ENCODE measurements at places on chromosomes 6 and 20. TPM values are rescaled to one million over a fixed set of nuclear protein-coding genes. Genes with fewer than 3 reads are reported as not detected.

COL21A1 gene
- not detected for total RNA-seq

MMS22L gene
- 12.2 TPM for total RNA-seq

GNRH2 gene
- 1.8 TPM for total RNA-seq

DNA sequence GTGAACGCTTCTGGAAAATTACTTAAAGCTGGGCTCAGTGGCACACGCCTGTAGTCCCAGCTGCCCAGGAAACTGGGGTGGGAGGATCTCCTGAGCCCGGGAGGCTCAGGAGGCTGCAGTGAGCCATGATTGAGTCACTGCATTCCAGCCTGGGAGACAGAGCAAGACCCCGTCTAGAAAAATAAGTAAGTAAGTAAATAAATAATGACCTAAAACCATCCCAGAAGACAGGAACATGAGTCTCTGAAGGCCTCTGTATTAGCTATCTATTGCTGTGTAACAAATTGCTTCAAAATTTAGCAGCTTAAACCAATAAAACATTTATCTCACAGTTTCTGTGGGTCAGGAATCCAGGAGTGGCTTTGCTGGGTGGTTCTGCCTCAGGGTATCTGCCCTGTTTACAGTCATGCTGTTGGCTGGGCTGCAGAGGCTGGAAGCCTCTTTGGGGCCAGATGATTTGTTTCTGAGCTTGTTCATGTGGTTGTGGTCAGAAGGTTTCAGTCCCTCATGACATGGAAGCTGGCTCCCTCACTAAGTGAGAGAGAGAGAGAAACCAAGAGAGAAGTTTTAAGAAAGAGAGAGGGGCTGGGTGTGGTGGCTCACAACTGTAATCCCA lies 48.4 kb upstream of the NCOA3 start:
- no peak for DNase-seq

- no peak for DNase-seq
Measured at GRCh38 chr6:165729307-165729936, 66.4 kb upstream of the PDE10A start.

DNA sequence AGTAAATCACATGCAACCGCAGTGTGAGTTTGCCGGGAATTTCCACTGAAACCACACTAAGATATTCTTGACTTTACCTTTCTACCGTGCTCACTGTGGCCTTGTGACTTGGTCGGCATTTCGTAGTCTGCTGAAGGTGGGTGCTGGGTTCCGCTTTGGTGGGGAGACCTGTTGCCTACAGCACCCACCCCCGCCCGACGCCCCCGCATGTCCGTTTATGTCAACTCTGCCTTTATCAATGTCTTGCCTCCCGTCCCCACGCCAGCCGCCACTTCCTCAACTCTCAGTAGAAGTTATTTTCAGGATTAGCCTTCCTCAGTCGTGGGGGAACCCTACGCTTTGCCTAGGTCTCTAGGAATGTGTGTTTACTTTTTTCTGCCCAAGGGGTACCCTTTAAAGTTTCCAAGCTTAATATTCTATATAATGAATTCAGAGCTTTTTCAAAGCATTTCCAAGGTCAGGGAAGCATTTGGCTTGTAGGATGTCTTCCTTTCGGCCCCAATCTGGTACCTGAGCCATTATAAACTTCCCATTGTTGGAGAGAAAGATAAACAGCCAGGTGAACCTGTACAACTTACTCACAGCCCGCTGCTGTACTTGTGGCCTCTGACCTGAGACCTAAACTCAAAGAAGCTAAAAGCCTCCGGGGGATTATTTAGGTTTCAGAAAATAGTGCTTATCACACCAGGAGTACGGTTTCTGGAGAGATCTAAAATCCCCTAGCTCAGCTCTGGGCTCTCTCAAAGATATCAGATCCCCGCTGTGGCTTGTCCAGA lies 54.2 kb downstream of the TBC1D7 start:
- peak; percentile 53 for DNase-seq

DNA sequence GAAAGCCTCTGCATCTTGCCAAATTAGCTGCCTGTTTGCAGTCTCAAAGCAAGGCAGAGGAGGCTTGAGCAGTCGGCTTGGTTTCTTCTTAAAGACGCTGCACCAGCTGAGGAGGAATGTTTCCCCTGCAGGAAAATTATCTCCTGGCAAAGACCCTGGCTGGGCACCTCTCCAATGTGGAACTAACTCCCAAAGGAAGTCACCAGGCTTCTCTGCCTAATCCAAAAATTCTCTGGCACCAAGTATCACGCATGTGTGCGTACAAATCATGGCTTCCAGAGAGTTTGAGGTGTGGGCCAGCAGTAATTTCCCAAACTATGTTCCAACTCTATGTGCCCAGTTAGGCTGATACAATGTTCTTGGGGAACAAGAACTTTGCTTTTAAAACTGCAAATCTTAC lies 176.2 kb downstream of the KIF16B start:
- DNase-seq = no peak

- DNase-seq = no peak
Measured at GRCh38 chr20:31595654-31596411, 9.3 kb upstream of the ID1 start.

GRCh38 chr6:15077006-15077405 lies 168.9 kb upstream of the JARID2 start:
- no peak for DNase-seq

DNA sequence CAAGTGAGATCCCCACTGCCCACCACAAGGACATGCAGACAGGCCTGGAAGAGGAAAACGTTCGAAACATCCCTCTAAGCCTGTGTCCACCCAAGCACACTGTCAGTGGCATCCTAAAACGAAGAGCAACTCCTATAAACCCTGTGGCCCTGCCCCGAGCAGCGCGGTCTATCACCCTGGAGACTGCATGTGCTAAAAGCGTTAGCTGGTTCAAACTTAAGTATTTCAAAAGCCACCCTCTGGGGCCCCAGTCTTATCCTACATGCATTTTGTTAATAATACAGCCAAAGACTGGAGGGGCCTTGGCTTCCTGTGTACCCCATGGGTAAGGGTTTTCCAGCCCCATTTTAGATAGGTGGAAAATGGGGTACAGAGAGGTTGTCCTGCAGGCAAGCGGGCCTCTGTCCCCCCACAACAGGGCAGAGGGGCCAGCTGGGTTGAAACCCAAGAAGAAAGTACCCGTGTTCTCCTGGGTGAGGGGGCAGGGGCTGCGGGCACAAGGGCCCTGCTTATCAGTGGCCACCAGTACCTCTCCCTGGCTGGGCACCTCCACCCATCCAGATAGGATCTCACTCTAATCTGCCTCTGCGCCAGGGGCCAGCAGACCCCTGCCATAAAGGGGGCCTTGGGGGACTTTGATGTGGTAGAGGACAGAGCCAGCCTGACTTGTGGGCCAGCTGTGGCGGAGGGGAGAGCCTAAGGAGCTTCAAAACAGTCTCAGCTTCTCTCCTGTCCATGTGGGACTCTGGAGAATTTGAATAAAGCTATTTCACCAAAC lies 28.3 kb downstream of the PREX1 start:
- DNase-seq = no peak

GRCh38 chr6:106458021-106458986 lies 97.8 kb downstream of the CRYBG1 start:
- DNase-seq = no peak
